NCI-H1417 (cell line): ENCODE measurements at places on chromosomes 1 and 21.
A peak's percentile ranks its signal among the peaks of the same experiment; 100 is the strongest.

DNA sequence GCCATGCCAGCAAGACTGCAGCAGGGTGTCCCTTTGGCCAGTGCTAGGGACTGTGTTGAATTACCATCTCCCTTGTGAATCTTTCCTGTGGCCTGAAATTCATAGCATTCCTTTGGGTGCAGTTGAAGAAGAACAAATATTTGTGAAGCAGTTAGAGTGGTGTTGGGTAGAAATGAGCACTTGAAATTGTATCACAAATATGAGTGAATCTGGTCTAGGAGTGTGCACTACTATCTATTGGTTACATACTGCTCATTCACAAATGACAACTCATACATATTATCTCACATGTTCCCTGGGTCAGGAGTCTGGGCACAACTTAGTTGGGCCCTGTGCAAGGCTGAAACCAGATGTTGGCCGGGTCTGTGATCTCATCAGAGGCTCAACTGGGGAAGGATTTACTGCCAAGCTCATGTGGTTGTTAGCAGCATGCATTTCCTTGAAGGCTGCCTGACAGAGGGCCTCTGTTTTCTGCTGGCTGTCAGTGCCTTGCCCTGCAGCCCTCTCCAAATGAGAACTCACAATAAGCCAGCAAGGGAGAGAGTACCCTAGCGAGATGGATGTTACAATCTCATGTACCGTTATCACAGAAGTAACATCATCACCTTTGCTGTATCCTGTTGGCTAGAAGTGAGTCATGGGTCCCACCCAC lies 23.8 kb downstream of the AJAP1 start:
- DNase-seq: no peak

- DNase-seq: no peak
Observed at GRCh38 chr1:89538361-89538760, 13.7 kb downstream of the LRRC8B start.

- no peak for DNase-seq
Observed at GRCh38 chr1:110618668-110619067, 12.5 kb upstream of the KCNA2 start.

DNA sequence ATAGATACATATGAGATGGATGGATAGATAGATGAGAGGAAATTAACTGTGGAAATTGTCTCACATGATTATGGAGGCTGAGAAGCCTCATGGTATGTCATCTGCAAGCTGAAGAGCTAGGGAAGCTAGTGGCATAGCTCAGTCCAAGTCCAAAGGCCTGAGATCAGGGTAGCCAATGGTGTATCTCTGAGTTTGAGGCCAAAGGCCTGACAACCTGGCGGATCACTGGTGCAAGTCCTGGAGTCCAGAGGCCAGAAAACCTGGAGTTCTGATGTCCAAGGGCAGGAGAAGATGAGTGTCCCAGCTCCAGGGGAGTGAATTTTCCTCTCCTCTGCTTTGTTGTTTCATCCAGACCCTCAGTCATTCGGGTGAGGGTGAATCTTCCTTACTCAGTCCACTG lies 43.9 kb upstream of the SPOCD1 start:
- DNase-seq: no peak

- DNase-seq: peak; percentile 72
Observed at GRCh38 chr1:68051475-68051874, 1.0 kb upstream of the DIRAS3 start.

GRCh38 chr1:226476648-226477319 lies 68.9 kb upstream of the PARP1 start:
- DNase-seq: peak; percentile 23

GRCh38 chr1:58545591-58546519 lies 671 bp downstream of the OMA1 start:
- peak; percentile 79 for DNase-seq

- DNase-seq: no peak
Observed at GRCh38 chr1:113855630-113856400, 15.7 kb downstream of the PTPN22 start.

- peak; percentile 92 for DNase-seq
Observed at GRCh38 chr1:209937996-209938959, at the start of gene SYT14. SYT14 (plus strand) TSS chr1:209938217; CDS start chr1:209938265, 48 bp downstream.
